Epithelial cell of alveolus of lung (primary cell): ENCODE measurements at places on chromosomes 7 and 10. TPM values are rescaled to one million over a fixed set of nuclear protein-coding genes. Genes with fewer than 3 reads are reported as not detected.

The DPP6 gene
- total RNA-seq, result not detected in 2 replicates

The SPDYE3 gene
- not detected in 2 replicates for total RNA-seq

The GRID2IP gene
- 0.08 TPM in 1 of 2 replicates, not detected in the other for total RNA-seq

The SLC26A3 gene
- total RNA-seq, result not detected in 2 replicates

The SAMD8 gene
- total RNA-seq, result 16.5 and 29.8 TPM in 2 replicates

The GIMAP4 gene
- 1.4 TPM in 1 of 2 replicates, not detected in the other for total RNA-seq

The ZNF25 gene
- total RNA-seq, result 8.4 and 9.3 TPM in 2 replicates

The HMX3 gene
- not detected in 2 replicates for total RNA-seq

The MBL2 gene
- total RNA-seq, result not detected in 2 replicates

The GHRHR gene
- not detected in 2 replicates for total RNA-seq

The SH2D4B gene
- total RNA-seq, result 0.13 TPM in 1 of 2 replicates, not detected in the other

The CTTNBP2 gene
- 7.4 and 7.6 TPM in 2 replicates for total RNA-seq

The SPDYE6 gene
- total RNA-seq, result not detected in 2 replicates

The HYCC1 gene
- 56.4 and 83.0 TPM in 2 replicates for total RNA-seq

The GBF1 gene
- 30.1 and 39.0 TPM in 2 replicates for total RNA-seq

The ERVW-1 gene
- 0.16 TPM in 1 of 2 replicates, not detected in the other for total RNA-seq

The PLXNA4 gene
- 0.65 and 2.7 TPM in 2 replicates for total RNA-seq

The PRKG1 gene
- total RNA-seq, result 6.2 and 34.1 TPM in 2 replicates

The TMEM229A gene
- under 0.01 and 1.4 TPM in 2 replicates for total RNA-seq

The MYOF gene
- total RNA-seq, result 34.6 and 103 TPM in 2 replicates

The PRR15 gene
- total RNA-seq, result 0.16 and 4.5 TPM in 2 replicates

The HOXA10 gene
- not detected in 2 replicates for total RNA-seq

The SEMA3C gene
- total RNA-seq, result 31.9 and 102 TPM in 2 replicates

The GDF10 gene
- 0.91 and 8.2 TPM in 2 replicates for total RNA-seq

The CFAP58 gene
- 0.65 and 1.2 TPM in 2 replicates for total RNA-seq

The MYH16 gene
- total RNA-seq, result 0.26 TPM in 1 of 2 replicates, not detected in the other

The LIPF gene
- total RNA-seq, result not detected in 2 replicates

The CFAP70 gene
- 0.13 and 0.64 TPM in 2 replicates for total RNA-seq

The CYP3A5 gene
- total RNA-seq, result 0.24 and 0.39 TPM in 2 replicates

The DLX6 gene
- total RNA-seq, result not detected in 2 replicates

The ZNF425 gene
- 1.6 and 6.6 TPM in 2 replicates for total RNA-seq

The OPN1SW gene
- not detected in 2 replicates for total RNA-seq

The TMEM225B gene
- total RNA-seq, result 0.39 and 4.2 TPM in 2 replicates

The RAMP3 gene
- total RNA-seq, result not detected in 2 replicates

The LLCFC1 gene
- not detected in 2 replicates for total RNA-seq
